ENCODE measurements at places on chromosomes 1 and 21.

GRCh38 chr1:110482662-110483307, 31.8 kb downstream of the PROK1 start:
- no peak for DNase-seq

- no peak for DNase-seq
These were observed 164.6 kb upstream of the GJB5 start for GRCh38 chr1:34590211-34590623.

- DNase-seq = no peak
These were observed 98.4 kb upstream of the SLC45A1 start for GRCh38 chr1:8219530-8219929.

DNA sequence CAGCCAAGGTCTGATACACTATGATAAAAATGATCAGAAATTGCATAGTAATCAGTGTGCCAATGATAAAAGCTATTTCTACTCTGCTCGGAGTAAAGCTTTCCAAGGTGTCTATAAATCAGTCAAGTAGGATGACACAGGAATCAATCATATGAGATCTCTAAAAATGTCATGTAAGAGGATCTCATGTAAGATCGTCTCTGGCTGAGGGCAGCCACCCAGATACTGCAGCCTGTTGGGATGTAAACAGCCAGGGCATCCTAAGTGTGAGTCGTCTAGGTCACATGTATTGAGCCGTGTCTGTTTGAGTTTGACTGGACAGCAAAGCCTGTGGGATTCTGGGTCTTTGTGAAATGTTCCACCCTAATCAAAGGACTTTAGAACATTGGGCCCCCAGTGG, 2.8 kb upstream of the TEX35 start:
- DNase-seq = no peak

- no peak for DNase-seq
These were observed 52.4 kb downstream of the DISP3 start for GRCh38 chr1:11531314-11531870.

DNA sequence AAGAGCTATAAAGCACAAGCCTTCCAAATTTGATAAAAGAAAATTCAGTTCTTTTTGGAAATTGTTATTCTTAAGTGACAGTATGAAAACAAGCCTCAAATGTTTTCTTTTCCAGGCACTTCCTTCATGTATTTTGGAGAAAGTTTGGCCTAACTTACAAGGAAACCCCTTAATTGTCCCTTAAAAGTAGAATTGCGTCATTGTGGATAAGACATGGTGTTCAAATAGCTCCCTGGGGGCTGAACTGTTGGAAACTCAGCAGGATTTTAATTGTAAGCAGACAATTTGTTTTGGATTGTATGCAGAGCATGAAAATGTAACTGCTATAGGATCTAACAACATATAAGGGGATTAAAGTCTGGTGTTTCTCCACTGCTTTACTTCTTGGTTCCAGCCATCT, 35.4 kb upstream of the FGGY start:
- DNase-seq = no peak

- no peak for DNase-seq
These were observed 5.0 kb upstream of the BCAR3 start for GRCh38 chr1:93686504-93687250.

DNA sequence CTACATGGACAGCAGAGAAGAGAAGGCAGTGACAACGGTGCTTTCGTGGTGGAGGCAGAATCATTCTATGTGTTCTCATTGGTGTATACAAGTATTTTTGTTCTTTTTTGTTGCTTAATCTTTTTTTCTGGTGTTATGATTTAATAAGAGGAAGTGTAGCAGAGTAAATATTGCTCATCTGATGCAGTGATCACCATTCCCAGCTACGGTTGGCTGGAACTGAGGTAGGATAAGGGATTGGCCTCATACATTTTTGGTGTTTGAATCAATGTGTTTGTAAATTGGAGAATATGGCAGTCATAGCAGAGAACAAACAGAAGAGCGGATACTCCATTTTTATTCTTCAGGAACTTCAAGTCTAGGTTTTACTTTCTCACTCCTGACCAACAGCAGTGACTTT, 76.6 kb downstream of the UBE2U start:
- no peak for DNase-seq

- no peak for DNase-seq
These were observed 63.8 kb downstream of the TBCE start for GRCh38 chr1:235430991-235431390.

GRCh38 chr1:223634423-223634822, 31.1 kb downstream of the CAPN8 start:
- DNase-seq = no peak

GRCh38 chr21:38140207-38140903, 116.4 kb upstream of the KCNJ15 start:
- DNase-seq = no peak

DNA sequence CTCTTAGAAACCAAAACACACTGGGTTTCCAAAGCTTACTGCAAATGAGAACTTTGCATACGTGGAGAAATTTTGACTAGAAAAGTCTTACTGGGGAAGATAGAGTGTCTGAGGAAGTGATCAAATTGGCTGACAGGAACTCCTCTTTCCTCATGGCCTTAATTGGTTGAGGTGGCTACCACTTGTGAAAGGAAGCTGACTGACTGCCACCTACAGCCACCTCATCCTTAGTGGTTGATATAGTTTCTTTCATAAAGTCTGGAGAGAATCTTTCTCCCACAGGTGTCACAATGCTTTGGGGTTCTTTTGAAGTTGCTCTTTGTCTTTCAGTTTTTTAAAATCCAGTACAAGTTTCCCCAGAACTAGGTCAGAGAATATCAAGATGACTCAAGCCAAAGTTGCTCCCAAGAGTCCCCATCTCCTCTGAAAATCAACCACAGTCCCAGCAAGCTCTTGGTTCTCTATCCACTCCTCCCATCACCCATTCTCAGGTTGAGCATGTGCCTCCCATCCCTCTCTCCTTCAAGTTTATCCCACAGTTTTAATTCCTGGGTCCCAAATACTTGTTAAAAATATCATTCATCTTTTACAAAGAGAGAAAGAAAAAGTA, 43.3 kb downstream of the GPR88 start:
- peak; percentile 4 for DNase-seq

DNA sequence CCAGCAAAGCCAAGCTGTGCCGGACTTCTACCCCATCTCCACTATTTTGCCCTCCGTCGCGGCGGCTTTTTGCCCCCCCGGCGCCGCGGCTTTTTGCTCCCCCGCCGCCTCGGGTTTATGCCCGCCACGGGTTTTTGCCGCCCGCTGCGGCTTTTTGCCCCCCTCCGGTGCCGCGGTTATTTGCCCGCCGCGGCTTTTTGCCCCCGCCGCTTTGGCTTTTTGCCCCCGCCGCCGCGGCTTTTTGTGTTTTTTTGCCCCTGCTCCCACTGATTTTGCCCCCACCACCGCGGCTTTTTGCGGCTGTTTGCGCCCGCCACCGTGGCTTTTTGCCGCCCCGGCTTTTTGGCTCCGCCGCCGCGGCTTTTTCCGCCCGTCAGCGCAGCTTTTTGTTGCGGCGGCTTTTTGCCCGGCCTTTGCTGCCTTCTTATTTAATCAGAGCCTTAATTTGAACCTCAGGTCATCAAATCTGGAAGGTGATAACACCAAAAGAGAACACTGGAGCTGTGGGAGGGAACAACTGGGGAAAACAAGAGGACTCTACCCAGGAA, 106.0 kb downstream of the TPTE start:
- no peak for DNase-seq

DNA sequence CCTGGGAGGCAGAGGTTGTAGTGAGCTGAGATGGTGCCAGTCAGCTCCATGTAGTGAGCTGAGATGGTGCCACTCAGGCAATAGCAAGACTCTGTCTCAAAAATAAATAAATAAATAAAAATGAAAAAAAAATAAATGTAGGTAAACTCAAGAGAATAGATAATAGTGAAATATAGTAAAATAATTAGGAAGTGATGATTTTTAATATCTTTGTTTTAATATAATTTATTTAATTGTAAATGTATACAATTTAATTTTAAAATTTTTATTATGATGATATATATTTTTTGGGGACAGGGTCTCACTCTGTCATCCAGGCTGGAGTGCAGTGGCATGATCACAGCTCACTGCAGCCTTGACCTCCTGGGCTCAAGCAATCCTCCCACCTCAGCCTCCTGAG, 19.6 kb upstream of the SERINC2 start:
- DNase-seq = no peak

- DNase-seq = no peak
These were observed 25.4 kb downstream of the SLC19A2 start for GRCh38 chr1:169460191-169460833.

DNA sequence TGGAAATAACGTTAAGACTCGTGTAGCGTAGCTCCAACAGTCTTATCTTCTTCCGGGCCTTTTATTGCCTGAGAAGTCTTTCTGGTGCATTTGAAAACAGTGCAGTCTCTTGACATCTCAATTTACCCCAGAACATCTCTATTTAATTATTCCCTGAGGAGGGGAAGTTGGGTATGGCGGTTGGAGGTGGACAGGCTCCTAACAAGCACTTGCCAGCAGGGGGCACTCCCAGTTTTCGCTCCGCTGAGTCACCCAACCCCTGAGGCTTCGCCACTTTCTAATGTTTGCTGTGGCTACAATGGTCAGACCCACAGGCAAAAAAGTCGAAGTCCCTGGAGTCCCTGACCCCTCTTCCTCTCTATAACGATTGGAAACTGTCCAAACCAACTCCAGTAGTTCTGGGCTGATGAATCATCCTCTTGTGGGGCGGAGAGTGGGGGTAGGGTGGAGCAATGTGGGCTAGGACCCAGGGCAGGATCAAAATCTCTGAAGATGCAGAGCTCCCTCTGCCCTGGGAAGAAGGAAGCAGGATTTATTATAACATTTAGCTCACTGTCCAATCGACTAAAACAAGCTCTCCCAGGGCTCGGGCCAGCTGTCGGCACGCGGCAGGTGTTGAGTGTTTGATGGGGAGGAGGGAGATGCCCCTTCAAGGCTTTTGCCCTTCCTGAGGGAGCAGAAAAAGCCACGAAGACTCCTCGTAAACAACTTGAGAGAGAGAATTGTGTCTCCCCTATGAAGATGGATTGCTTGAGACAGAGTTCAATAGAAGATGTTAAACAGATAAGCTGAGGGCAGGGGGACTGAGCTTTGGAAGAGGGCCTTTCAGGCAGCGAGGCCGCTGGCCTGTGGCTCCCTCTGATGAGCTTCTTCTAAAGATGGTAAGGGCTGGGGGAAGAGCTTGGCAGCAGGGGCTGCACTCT, 85.7 kb downstream of the BRINP2 start:
- DNase-seq = peak; percentile 1

All from activated T-cell treated with anti-CD3 and anti-CD28 coated beads for 48 hours (primary cell).